ENCODE measurements at places on chromosomes 3 and 15. TPM values are rescaled to one million over a fixed set of nuclear protein-coding genes. Genes with fewer than 3 reads are reported as not detected.

The DUOXA2 gene
- not detected for total RNA-seq

The CPEB1 gene
- 1.1 TPM for total RNA-seq

The CLASP2 gene
- 103 TPM for total RNA-seq

The GASK1A gene
- 12.2 TPM for total RNA-seq

The SLC24A5 gene
- total RNA-seq: not detected

The LDHAL6B gene
- not detected for total RNA-seq

The PRR20G gene
- not detected for total RNA-seq

The KBTBD12 gene
- total RNA-seq: 7.6 TPM

The GNL3 gene
- 70.3 TPM for total RNA-seq

The LRRIQ4 gene
- total RNA-seq: not detected

The SYNPR gene
- total RNA-seq: not detected

- DNase-seq: no peak
Observed at GRCh38 chr3:155495387-155495786, 201.9 kb upstream of the STRIT1 start.

GRCh38 chr3:46930945-46931403 is 45.6 kb downstream of the CCDC12 start:
- DNase-seq: no peak

DNA sequence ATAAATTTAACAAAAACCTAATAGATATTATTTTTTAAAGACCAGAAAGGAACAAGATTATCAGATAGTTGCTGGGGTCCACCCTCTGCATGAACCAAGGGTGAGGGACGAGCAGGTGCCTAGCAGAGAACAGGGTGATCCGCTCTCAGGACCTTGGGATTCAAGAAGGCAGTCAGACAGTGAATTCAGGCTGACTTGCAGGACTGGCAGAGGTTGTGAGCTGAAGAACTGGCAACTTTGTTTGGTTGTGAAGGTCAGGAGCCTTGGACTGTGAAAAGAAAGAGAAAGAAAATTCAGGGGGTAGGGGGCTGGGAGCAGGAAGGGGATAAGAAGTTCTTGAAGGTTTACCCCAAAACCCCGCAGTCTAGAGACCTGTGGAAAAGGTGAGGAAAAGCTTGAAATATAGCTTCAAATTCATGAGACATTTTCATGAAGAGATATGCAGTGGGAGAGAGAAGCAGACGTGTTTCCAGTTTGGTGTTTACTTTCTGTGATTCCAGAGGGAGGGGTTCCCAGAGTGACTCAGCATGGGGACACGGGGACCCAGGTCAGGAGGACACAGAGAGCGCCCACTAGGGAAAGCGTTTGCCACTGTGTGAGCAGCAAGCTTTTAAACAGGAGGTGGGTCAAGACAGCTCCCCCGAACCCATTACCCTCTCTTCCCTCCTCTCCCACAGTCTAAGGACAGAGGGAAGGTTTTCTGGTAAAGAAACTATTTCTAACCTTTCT is 217.2 kb upstream of the UMPS start:
- DNase-seq: no peak

DNA sequence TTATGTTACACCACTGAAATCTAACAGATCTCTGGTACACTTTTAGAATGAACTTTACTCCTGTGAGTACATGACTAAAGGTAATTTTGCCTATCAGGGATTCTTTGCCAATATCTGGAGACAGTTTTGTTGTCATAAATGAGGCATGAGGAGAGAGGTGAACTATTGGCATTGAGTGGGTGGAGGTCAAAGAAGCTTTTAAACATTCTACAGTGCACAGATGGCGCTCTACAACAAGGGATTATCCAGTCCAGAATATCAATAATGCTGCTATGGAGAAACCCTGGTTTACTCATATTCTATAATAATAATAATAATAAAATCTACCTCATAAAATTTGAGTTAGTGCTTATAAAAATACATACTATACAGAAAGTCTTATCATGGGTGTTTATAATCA is 702.3 kb downstream of the SI start:
- no peak for DNase-seq

DNA sequence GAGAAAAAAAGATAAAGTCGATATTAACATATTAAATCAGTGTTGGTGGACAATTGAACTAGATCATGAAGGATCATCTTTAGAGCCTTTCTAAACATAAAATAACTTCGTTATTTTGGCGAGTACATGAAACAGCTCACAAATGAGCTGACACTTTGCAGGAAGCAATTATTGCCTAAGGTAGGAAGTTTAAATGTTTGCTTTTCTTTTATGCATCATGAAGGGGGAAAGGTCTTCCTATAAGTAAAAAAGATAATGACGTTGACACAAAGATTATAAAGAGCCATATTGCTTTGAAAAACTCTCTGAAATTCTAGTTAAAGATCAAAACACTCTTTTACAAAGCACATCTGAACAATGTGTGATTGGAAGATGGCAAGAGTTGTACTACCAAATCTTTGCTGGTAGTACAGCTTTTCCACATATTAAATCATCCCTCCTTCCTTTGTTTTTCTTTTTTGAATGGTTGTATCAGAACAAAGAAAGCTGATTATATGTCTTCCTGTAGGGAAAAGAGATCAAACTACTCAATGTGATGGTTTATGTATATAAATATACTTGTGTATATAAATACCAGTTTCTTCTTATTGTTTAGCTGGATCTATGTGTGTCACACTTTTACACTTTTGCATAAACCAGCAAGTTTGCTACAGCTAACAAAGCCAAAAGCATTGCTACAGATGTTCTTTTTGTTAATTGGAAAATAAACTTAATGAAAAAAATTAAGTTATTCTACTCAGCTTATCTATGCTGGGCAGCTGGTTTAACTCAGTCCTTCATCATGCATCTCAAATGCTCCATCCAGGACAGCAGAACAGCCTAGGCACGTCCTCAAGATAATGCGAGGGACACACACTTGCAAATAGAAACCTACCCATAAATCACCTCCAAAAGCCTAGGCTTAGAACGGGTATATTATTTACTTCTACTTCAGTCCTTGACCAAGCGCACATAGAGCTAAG is 850.8 kb upstream of the ROBO1 start:
- no peak for DNase-seq

GRCh38 chr3:195210266-195210973 is 60.5 kb downstream of the XXYLT1 start:
- DNase-seq: peak; percentile 67

- no peak for DNase-seq
Observed at GRCh38 chr3:157520485-157521150, 17.4 kb upstream of the VEPH1 start.

DNA sequence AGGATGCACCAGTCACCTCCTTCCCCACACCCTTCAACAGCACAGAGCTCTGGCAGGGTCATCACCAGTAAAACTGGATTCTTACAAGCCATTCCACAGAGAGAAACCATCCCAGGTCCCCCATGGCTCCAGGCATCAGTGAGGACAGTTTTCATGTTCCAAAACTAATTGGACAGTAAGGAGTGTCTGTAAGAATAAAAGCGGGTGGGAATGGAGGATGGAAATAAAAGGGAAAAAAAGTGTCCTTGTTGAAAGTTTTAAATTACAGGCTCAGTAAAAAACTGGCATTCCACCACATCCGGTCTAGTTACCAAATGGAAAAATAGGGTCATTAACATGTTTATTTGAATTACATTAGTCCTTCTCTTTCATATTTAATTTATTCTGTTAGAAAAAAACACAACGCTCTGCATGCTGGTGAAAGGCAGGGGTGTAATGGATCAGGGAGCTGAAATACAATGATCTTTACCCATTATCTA is 117.4 kb downstream of the TIGIT start:
- no peak for DNase-seq

DNA sequence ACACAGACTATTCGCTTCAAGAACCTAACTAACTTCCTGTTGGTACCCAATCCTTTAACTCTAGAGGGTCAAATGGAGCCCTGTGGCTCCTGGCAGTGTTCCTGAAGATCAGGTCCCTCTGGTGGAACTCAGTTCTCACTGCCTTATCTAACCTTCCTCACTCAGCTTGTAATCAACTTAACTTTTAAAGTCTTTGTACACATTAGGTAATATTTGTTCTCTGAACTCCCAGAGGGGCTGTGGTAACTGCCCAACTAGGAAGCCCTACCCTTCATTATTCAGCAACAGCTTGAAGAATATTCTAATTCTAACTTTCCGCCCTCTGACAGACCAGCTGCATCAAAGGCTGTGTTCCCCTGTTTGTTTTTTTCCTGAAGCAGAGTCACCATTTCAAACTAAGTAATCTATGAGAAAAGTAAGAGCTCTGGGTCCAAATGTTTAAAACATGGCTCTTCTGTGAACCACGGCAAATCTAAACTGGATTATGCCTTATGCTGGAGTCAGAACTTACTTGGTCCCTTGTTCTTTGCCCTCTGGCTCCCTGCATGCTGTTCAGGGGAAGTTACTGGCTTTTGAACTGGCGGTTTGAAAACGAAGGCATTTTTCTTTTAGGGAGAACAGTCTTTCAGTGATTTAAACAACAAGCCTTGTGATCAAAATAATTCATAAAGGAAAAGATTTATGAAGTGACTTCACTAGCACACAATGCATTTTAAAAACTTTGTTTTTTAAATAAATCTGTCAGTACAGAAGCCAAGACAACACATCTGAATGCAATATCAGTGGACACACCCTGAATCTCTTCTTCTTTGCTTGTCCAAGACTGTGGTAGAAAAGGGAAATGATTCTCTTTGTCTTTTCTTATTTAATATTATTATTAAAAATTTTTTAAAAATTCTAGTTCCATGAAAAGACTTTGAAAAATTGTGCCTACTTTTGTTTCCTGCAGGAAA is 365.6 kb downstream of the TIGIT start:
- DNase-seq: no peak

- no peak for DNase-seq
Observed at GRCh38 chr3:57179580-57180410, 14.6 kb upstream of the IL17RD start.

- no peak for DNase-seq
Observed at GRCh38 chr3:66486646-66487045, 14.2 kb downstream of the LRIG1 start.

- DNase-seq: no peak
Observed at GRCh38 chr3:40035177-40035576, 225.8 kb downstream of the MYRIP start.

DNA sequence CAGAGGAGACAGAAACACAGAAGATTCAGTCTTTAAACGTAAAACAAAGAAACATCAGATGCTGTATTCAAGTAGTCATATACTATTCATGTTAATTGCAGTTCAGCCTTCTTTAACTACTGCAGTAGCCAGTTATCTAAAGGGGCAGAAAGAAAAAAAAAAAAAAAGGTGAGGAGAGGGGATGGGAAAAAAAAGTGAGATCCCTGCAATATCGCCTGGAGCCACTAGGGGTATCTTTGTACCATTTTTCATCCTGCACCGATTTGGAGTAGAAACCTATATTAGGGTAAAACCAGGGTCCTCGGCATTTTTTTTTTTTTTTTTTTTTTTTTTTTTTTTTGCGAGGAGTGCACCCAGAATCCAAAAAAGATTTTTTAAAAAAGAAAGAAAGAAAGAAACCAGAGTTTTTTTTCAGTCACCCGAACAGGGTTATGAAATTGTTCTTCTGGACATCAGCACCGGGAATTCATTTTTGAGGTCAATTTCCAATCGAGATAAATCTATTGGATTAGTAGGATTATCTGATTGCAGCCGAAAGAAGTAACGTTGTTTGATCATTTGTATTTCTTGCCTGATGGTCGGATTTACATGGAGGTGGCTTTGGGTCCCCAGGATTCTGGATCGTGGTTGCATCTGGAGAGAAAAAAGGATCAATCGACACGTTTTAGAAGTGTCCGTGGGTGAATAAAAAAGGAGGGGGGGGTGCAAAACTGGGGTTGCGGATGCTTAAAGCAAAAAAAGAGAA is 186.7 kb downstream of the NLGN1 start:
- no peak for DNase-seq

- DNase-seq: no peak
Observed at GRCh38 chr3:172596394-172596706, 73.1 kb upstream of the TNFSF10 start.

DNA sequence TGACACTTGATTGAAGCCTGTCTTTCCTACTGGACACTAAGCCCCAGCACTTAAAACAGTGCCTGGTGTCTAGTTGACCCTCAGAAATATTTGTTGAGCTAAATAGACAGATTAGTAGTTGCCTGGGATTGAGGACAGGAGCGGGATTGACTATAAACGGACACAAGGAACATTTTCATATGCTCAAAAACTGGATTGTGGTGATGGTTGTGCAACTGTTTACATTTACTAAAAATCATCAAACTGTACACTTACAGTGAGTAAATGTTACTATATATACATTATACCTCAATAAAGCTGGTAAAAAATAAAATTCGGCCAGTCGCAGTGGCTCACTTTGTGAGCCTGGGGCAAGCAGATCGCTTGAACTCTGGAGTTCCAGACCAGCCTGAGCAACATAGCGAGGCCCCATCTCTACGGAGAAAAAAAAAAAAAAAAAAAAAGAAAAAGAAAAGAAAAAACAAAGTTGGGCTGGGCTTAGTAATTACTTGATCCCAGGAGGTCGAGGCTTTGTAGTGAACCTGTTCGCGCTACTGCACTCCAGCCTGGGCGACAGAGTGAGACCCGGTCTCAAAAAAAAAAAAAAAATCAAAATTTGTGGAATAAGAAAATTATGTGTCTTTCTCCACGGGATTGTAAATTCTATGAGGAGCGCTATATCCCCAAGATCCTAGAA is 632 bp upstream of the IDH3A start:
- DNase-seq: no peak

DNA sequence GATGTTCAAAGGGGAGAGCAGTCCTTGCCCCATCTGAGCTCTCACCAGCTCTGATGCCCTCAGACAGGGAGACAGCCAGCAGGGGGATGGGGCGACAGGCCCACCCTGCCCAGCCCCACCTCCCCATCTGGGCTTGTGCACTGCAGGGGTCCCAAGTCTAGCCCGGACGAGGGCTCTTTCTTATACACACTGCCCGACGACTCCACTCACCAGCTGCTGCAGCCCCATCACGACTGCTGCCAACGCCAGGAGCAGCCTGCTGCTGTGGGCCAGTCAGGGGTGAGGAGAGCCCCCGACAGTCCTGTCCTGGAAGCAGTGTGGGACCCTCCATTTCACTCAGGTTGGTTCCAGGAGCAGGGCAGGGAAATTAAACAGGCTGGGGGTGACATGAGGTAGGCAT is 73.9 kb downstream of the BOC start:
- no peak for DNase-seq

GRCh38 chr3:157058392-157059071 is 101.4 kb downstream of the CCNL1 start:
- DNase-seq: no peak

DNA sequence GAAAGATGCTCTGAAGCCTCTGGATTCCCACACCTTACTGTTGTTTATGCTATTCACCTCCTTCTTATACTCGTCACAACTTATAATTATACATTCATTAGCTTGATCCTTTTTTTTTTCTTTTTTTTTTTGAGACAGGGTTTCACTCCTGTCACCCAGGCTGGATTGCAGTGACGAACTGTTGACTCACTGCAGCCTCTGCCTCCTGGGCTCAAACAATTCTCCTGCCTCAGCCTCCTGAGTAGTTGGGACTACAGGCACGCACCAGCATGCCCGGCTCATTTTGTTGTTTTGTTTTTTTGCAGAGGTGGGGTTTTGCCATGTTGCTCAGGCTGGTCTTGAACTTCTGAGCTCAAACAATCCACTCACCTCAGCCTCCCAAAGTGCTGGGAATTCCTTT is 143.6 kb downstream of the PLCL2 start:
- DNase-seq: no peak
